ENCODE measurements at places on chromosomes 7 and 10.
A peak's percentile ranks its signal among the peaks of the same experiment; 100 is the strongest.

GRCh38 chr10:113616244-113617074, 47.4 kb downstream of the NRAP start:
- DNase-seq: no peak

DNA sequence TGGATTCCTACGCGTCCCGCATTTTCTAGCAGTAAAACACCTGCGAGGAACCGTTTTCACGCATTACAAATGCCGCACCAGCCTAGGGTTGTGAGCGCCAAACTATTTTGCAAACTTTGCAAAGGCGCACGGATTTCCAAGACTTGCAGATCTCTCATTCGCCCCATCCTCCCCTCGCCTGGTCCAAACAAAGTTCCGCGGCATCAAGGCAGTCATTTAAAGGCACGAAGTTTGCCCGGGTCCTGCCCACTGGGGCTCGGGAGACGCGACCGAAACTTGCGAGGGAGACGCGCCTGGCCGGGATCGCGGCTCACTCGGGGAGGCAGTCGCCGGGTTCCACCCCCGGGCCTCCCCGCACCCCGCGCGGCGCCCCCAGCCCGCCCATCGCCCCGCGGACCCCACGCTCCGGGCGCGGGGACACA, 613 bp downstream of the USP6NL start:
- DNase-seq: no peak

DNA sequence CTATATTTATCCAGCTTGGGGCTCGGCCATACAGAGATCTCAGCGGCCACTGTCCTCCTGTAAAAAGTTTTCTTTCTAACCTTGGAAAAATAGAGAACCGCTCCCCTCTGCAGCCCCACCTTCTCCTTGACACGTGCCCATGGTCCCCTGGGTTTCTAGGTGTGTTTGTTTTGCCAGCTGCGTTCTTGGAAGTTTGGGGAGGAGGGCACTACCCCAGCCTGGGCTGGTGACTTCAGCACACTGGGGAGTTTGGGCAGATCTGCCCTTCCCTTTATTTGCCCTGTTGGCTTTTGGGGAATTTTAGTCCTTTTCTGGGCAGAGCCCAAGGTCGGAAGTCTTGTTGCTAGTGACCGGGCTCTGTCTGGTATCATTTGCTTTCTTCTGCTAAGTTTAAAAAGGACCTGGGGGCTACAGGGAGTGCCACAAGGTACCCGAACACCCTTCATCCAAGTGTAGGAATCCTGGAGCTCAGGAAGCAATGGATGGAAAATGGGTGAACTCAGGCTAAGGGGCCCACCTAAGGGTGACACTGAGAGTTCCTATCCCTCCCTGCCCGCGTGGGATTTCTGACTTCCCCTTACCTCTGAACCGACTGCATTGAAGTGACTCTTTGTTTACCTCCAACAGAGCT, 1.7 kb downstream of the ADAMTS14 start:
- no peak for DNase-seq

- DNase-seq: no peak
These were observed 72.6 kb downstream of the JAZF1 start for GRCh38 chr7:28107960-28108359.

DNA sequence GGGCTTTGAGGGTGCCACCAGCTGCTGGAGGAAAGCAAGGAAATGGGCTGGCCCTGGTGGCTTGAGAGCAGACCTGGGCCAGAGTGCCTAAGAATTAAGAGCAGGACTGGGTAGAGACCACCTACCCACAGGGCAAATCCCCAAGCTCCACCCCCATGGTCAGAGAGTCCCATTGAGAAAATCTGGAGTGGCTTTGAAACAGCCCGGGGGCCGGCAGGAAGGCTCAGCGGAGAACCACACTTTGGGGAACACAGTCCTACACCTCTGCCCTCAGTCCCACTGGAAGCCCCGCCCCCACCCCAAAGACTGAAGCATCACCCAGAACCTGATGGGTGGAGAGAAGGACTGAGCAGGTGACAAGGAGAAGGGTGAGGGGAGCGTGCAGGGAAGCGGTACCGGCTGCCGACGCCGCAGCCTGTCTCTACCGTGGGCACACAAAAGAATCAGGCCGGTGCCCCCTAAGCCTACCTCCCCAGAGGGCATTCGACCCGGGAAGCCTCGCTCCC, 3.6 kb downstream of the SMARCD3 start:
- no peak for DNase-seq

DNA sequence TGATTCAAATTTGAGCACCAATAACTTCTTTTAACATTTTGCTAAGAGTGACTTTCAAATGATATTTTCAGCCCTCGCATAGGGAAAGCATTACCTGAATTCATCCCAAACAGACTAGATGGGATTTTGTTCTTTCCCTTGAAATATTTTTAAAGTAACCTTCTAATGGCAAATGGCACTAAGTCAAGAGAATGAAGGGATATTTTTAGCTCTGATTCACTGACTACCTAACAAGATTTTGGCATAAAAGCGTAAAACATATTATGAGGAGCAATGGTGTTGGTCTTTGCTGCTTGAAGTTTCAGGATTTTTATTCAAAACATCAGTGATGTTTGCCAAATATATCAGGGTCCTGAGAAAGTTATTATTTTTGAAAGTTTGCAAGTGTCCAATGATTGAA, 290.3 kb downstream of the CDK14 start:
- DNase-seq: no peak

DNA sequence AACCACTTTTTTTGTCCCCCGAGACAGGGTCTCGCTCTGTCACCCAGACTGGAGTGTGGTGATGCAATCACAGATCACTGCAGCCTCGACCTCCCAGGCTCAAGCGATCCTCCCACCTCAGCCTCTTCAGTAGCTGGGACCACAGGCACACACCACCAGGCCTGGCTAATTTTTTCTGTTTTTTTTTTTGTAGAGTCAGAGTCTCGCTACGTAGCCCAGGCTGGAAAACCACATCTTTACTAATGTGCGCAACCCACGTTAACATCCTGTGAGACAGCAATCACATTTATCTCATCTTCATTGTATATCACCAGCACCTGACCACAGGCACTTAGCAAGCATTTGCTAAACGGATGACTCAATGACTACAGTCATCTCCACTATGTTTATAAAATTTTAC, 77.8 kb upstream of the ATP6V0A4 start:
- DNase-seq: peak; percentile 87

DNA sequence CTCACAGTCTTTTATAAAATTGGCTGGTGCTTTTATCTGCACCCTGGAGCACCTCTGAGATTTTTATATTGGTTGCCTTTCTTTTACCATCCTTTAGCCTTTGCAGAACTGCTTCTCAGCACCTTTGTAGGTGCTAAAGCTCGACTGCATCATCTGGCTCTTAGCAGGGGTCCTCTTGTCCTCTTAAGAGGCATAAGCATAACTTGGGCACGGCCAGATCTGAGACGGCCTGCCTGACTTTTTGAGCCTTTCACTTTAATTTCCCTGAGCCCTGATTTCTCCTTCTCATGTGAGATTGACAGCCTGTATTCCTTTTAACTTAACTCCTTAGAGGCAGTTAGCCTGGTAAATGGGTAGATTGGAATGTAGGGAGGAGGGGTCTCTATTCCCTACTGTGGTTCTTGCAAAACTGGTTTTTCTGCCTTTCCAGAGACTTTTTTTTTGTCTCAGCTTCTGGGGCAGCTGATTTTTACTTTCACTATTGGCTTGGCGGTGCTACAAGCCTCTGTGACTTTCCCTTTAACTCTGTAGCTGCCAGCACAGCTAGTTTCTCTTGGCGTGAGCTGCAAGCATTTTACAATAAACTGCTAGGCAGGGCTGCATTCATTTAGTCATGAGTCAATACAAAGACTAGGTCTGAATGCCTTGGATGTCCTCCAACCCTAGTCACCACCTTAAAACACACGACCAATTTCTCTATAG, 24.0 kb downstream of the ZPBP start:
- peak; percentile 70 for DNase-seq

DNA sequence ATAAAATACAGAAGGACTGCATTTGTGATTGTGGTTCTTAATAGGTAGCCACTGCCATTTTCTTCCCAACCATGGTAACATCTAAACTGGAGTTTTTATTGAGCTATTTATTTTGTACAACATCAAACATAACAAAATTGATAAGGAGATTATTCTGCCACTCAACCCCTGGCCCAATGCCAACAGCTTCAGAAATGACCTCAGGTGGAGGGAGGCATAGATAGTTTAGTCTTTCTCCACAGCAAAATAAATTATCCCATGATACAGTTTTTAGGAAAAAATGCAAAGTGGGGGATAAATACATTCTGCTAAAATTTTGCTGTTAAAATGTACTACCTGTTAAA, 57.6 kb downstream of the LRRTM3 start:
- no peak for DNase-seq

DNA sequence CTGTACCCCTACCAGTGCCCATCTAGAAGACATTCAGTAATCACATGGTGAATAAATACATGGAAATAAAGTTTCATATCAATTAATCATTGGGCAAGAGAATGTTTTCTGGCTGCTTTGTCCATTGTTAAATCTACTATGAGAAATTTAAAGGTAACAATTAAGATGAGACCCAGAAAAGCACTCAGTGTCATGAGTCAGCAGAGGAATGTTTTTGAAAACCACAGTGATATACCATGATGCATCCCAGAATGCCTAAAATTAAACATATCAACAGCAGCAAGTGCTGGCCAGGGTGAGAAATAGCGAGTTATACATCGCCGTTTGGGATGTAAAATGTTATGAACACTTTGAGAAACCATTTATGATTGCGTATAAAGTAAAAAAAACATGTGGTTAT, 825.3 kb upstream of the C7orf33 start:
- no peak for DNase-seq

GRCh38 chr10:102696736-102697135, 17.5 kb downstream of the ARL3 start:
- DNase-seq: no peak

DNA sequence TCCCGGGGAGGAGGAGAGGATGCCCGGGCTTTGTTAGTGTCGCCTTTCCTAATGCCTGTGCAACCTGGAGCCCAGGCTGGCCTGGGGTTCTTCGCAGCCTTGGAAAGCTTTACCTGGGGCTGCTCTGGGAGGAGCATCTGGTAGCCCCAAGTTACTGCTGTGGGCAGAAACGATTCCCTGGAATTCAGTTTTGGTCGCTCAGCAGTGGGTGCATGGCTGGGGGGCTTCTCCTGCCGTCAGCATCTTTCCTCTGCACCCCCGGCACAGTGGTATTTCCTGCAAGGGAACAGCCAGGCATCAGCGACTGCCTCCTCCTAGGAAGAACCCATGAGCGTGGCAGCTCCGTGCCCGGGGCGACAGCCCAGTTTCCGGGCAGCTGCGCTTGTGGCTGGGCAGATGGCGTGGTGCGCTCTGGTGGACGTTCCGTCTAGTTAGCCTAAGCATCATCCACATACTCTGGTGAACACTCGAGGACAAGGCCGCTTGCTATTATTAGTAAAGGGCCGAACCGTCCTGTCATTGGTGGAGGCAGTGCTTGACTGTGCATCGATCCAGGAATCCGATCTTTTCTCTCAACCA, 107.0 kb upstream of the BTBD16 start:
- DNase-seq: no peak

DNA sequence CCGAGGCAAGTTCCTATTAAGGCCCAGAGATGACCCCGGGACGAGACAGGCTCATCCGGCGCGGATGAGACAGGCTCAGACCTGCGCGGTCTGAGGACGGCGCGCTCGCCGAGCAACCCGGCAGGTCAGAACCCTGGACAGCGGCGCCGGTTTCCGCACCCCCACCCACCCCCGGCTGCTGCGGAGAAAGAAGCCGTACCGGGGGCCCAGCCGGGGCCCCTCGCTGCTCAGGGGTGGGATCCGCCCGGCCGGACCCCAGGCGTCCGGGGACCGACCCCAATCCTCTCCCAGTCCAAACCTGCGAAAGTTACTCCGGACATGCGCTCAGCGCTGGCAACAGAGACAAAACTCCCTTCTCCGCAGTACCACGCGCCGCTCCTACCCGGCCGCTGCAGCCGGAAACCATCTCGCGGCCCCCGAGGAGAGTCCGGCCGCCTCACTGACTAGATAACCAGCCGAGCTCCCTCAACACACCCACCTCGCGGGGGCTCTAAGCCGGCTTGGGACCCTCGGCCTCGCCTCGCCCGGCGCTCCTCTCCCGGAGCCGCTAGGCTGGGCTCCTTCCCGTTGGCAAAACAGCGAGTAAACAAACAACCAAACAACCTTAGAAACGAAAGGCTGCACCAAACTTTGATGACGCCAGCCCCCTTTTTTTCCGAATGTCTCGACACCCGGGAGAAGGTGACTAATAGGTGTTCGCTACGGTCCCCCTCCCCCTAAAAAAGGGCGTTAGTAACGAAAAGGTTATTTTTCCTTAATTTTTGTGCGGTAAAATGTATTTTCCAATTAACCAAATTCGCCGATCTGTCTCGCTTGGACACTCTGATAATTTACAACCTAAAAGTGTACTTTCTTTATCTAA, 2.3 kb upstream of the DRGX start:
- no peak for DNase-seq

GRCh38 chr7:154684666-154685563, 318.0 kb downstream of the PAXIP1 start:
- DNase-seq: no peak

DNA sequence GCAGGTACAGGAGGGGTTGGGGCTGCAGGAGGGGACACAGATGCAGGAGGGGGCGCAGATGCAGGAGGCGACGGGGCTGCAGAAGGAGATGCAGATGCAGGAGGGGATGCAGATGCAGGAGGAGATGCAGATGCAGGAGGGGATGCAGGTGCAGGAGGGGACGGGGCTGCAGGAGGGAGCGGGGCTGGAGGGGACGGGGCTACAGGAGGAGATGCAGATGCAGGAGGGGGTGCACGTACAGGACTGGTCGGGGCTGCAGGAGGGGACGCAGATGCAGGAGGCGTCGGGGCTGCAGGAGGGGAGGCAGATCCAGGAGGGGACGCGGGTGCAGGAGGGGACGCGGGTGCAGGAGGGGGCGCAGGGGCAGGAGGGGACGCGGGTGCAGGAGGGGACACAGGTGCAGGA, 66.5 kb downstream of the VWA2 start:
- no peak for DNase-seq

GRCh38 chr7:12085516-12085915, 125.6 kb upstream of the TMEM106B start:
- DNase-seq: no peak

- no peak for DNase-seq
These were observed 202.2 kb upstream of the KIAA1217 start for GRCh38 chr10:24006741-24007140.

DNA sequence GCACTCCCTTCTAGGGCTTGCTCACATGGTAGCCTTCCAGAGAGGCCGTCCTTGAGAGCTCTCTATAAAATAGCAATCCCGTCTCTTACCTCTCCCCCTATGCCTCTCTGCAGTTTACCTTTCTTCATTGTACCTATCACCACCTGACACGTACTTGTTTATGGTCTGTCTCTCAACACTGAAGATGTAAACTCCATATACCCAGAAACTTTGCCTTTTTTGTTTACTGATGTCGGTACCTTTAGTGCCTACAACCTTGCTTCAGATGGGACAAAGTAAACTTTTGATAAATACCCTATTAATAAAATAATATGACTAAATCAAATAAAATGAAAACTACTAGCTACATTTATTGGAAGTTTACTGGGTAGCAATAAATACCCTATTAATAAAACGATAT, 220.6 kb downstream of the GPAM start:
- no peak for DNase-seq

DNA sequence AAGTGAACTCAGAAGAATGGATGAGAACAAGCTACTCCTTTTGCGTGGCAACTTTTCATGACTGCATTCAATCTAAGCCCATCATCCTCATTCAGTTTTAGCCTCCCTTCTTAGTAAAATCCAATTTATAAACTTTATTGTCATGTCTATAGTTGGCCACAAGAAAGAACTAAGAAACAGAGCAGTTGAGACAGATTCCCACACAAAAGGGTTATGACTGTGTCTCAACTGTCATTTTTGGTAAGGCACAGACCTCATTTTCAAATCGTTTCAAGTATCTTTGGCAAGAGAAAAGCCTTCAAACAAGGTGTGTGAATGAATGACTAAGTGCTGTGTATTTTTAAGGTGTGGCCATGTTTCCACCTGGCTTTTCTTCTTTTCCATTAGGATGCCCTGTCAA, 84.2 kb upstream of the CREB5 start:
- DNase-seq: no peak
